Head of caudate nucleus (tissue), 42 donors: ENCODE measurements at places on chromosomes 7 and 10.

GRCh38 chr10:112429654-112430230 lies 17.0 kb downstream of the ZDHHC6 start:
- DNase-seq, result no peak

DNA sequence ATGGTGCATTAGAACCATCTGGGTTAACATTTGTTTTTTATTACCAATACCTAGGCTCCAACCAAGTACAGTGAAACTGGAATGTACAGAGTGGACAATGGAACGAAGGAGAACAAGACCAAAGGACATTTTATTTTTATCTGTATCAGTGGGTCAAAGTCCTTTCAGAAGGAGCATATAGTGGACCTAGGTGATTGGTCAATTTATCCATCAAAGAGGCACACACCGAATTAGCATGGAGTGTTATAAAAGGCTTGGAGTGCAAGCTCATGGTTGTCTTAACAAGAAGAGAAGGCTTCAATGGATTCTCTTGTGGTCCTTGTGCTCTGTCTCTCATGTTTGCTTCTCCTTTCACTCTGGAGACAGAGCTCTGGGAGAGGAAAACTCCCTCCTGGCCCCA lies at the start of gene CYP2C9:
Gene CYP2C9 (plus strand): TSS at position 276 of the 400 bp plus-strand sequence. CDS start 25 bp downstream, at position 301.
- DNase-seq, result no peak

DNA sequence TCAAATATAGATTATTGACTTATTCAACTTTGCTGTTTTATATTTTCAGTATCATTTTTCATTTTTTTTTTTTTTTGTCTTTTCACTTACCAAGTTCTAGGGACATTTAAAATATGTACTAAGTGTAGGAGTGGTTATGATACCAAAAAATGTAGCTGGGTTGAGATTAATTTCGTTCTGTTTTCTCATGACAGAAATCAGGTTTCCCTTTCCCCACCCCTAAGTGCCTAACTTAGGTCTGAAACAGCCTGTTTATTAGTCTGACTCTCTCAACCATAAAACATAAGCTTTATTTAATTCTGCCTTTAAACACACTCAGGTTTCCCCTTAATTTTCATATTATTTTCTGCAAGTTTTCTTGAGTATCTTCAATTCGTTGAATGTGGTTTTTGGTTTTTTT lies 22.1 kb downstream of the TMEM106B start:
- no peak for DNase-seq

DNA sequence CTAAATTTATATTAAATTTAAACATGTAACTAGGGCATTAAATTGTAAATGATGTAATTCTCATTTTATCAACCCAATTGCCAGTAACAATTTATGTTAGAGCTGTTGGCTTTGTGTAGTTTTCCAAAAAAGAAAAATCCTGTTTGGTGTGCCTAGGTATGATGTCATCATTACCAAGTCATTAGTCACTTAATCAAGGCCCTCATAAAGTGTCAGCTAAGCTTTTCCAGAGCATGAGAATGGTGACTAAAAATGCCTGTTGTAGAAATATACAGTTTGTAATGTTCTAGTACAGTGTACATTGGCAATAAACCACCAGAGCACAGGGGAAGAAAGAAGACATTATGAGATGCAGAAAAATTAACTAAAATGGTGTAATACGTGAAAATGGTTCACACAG lies 593.8 kb upstream of the ANKRD30A start:
- no peak for DNase-seq

GRCh38 chr7:116478834-116479233 lies 20.7 kb upstream of the CAV2 start:
- no peak for DNase-seq

DNA sequence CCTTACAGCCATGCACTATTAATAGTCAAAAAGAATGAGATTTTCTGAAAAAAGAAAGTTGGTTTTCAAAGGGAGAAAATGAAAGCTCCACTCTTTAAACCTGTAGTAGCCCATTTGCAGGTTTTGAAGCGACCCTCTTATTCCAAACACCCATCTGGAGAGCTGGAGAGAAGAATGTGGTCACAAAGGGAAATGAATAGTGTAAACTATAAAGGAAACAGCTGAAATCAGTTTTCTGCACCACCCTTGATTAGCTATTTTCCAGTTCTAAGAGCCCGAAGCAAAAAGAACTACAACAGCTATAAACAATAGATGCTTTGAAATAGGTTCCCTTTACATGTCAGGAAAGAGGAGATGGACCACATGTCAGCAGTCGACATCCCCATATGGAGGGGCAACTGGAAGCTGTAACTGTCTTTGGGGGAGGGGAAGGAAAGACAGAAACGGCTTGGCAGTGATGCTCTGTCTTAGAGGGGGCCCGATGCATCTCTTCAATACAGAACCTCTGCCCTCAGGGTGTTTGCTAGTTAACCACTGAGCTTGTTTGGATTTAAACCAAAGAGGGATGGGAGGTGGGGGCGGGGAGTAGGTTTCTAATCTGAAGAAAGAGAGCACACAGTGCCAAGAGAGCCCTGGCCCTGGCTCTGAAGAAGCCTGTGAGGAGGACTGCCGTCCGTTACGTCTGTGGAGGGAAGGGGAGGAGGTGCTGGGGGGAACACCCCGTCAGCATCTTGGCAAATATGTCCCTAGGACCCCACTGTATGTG lies 55.3 kb downstream of the CPVL start:
- no peak for DNase-seq

- no peak for DNase-seq
Measured at GRCh38 chr7:26447116-26447515, 155.5 kb downstream of the SNX10 start.

DNA sequence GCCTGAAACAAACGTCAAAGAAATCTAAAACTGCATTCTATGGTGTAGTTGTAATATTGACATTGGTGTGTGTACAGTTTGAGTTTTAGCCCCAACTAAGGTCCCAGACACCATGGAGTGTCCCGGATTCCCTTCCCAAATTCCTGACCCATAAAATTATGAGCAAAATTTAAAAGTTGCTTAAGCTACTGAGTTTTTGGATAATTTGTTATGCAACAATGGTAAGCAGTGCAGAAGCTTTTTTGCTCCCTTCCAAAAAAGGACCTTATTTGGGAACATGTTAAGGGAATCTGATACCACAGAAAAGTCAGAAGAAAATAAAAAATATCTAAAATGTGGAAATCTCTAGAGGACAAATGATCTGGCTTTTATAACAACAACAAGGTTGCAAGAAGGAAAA lies 63.3 kb upstream of the KMT2E start:
- no peak for DNase-seq

- no peak for DNase-seq
Measured at GRCh38 chr10:100575585-100576281, 40.0 kb downstream of the HIF1AN start.

DNA sequence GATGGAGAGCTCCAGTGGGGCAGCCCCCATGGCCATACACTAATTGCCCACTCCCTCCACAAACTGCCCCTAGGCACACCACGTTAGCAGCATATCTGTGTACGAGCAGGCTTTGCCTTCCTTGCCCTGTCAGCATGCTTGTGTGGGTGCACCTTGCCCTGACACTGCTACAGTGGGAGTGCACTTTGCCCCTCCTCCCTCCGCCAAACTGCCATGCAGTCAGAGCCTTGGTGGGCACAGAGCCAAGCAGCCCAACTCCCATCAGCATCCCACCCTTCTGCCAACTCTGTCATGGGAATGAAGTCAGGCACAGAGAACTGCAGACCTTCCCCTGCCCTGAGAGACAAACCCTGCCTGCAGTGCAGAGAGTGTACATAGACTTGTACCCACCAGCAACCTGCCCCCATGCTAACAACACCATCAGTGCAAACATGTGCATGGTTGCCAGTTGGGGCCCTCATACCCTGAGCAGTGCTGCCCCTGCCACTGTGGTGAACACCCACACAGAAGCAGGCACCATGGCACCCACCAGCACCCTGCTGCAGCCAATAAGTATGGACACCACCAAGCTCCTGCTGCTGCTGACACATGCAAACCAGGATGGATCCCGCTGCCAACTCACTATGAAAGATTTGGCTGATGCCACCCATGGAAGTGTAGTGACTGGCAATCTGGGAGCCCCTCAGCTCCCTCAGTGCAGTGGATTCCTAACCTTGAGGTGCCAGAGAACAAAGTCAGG lies 1197.7 kb upstream of the CELF2 start:
- DNase-seq, result no peak

GRCh38 chr10:72089618-72090017 lies 1.3 kb upstream of the SPOCK2 start:
- DNase-seq, result no peak
